KBM-7 (cell line): ENCODE measurements at places on chromosomes 5 and 9.

GRCh38 chr9:94885854-94886447 is 159.5 kb downstream of the AOPEP start:
- no peak for DNase-seq

- DNase-seq: no peak
Observed at GRCh38 chr5:81924442-81924841, 47.4 kb upstream of the ATG10 start.

- DNase-seq: no peak
Observed at GRCh38 chr5:25107853-25108252, 463.1 kb upstream of the CDH10 start.

DNA sequence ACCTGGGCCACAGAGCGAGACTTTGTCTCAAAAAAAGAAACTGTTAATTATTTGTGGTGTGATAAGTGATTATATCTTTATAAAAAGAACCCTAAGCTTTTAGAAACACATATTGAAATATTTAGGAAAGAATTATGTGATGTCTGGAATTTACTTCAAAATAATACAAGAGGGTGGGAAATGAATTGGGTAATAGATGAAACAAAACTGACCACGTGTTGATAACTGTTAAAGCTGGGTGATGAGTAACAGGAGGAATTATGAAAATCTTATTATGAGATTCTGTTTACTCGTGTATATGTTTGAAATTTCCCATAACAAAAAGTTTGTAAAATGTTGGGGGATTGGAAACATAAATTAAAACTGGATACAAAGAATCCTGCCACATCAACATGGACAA is 33.0 kb upstream of the PPP2CA start:
- DNase-seq: no peak

DNA sequence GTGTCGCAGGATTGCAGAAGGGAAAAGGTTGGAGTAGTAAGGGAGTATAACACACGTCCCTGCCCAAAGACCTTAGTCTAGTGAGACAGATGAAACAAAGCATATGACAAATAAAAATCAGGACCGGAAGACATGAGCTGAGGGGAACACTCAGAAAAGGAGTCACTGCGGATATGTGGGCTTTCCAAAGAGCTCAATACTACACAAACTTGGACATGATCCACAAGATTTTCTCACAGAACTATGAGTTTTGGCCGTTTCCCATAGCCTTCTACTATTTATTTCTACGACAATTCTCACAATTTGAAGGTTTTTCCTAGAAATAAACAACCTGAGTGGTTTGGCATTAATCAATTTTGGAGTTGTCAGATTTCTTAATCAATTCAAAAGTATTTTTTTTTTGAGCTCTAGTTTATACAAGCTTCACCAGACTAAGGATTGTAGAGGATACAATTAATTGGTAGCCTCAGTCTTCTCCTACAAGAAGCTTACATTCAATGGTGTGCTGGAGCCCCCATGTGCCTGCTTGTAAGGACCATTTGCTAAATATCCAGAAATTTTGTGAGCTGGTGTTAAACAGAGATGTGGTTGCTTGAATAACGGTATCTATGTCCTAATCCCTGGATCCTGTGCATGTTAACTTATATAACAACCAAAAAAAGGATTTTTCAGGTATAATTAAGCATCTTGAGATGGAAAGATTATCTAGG is 91.4 kb downstream of the ADAMTS12 start:
- DNase-seq: no peak

DNA sequence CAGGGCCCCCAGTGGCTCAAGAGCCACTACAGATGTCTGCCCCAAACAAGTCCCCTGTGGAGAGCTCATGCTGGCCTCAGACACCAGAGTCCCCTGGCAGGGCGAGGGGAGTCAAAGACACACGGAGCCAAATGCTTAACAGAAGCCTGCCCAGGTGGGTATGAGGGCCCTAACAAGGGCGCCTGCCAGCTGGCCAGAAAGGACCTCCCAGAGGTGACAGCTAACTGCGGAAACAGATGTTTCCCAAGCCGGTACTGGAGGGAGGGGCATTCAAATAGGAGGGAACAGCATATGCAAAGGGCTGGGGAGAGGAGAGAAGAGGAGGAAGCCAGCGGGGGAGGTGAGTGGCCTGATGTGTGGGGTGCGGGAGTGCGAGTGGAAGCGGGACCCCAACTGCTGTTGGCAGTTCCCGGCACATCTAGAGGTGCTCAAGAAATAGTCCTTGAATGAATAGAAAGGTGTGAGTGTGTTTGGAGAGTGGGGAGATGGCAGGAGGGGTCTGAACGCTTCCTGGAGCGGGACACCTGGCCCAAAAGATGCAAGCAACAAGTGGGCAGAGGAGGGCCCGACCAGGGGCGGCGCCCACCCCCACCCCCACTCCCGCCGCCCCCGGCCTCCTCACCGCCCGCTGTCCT is 824 bp downstream of the MXD3 start:
- peak; percentile 84 for DNase-seq

DNA sequence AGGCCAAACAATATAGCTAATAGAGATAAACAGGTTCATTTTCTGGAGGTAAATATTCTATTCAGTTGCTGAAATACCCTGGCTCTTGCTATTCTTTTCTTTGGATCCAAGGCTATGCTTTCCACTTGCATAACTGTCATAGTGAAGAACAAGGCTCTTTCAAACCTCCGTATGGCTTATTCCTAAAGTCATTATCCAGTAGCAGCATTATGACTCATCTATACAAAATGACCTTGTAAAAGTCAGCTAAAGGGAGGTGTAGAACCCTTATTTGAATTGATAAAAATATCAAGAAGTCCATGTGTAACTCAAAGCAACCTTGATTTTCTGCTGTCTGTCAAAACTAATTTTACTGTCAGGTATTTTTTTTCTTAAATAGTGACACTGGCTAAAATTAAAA is 447.8 kb downstream of the PLK2 start:
- DNase-seq: no peak

- DNase-seq: no peak
Observed at GRCh38 chr5:69516769-69517168, 24.2 kb downstream of the OCLN start.

GRCh38 chr5:120982351-120982750 is 518.3 kb downstream of the PRR16 start:
- DNase-seq: no peak

- DNase-seq: no peak
Observed at GRCh38 chr9:125462861-125463291, 201.2 kb downstream of the GAPVD1 start.

- no peak for DNase-seq
Observed at GRCh38 chr5:32984851-32985610, 273.9 kb downstream of the NPR3 start.

DNA sequence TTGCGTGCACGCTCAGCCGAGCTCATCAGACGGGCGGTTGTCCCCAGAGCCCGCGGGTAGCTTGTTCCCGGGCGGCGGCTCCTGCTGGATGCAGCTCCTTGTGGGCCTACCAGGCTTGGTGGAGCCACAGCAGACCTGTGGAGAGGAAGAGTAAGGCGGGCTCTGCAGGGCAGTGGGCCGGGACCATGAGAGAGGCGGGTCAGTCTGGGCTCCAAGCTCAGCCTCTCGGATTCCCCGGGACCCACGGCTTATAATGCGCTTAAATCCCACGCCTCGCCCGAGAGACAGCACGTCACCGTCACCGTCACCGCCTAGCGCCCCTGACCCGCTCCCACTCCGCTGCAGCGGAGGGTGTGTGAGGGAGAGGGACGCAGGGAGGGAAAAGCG is 1.9 kb upstream of the ANKRD18A start:
- no peak for DNase-seq

DNA sequence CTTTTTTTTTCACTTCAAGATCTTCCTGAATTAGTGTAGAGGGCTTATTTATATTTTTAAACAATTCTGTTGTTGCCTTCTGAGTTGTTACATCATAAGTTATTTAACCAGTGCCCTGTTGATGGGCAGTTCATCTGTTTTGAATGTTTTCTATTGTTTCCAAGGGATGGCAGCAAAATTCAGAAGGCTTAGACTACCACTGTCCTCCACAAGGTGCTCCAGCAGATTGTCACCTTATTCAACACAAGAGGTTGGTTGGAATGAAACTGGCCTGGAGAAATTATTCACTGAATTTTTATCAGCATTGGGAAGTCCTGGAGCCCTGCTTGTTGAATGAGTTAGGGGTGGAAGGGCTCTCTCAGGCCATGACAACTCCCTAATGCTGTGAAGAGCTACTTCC is 1.3 kb upstream of the KLHL9 start:
- DNase-seq: no peak

DNA sequence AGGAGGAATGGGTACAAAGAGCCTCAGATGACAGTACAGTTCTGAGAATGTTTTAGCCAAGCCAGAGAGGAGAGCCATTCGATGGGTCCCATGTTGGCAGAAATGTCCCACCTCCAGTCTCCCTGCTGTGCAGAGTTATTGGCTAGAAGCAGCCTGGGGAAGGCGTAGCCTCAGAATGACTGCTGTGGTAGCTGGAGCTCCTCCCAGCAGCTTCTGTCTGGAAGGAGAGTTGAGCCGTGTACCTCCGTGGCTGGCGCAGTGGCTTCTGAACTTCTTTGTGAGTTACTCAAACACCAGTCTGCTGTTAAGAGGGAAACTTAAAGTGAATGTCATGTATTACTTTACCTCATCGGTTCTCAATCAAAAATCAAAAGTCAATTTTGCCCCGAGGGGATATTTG is 193.3 kb upstream of the SNX2 start:
- no peak for DNase-seq

GRCh38 chr5:30100148-30100713 is 1093.3 kb upstream of the CDH6 start:
- DNase-seq: no peak
